ENCODE measurements at places on chromosomes 4 and X.

- no peak overlapping the region for H3K4me3 ChIP-seq
- peak overlapping the region; percentile 41 for H3K27ac ChIP-seq
- DNase-seq: peak; percentile 75
- no peaks in the 10 kb centered on the region for H3K36me3 ChIP-seq
- peaks cover 29% of the 10 kb centered on the region for H3K4me1 ChIP-seq
- peaks cover 51% of the 10 kb centered on the region for H3K27me3 ChIP-seq
These were observed 119.1 kb upstream of the OTUD4 start for GRCh38 chr4:145299380-145300076.

- peaks cover 6% of the 10 kb centered on the region for H3K4me1 ChIP-seq
- DNase-seq: no peak
- H3K27ac ChIP-seq: no peak overlapping the region
- H3K4me3 ChIP-seq: no peak overlapping the region
- H3K27me3 ChIP-seq: no peaks in the 10 kb centered on the region
These were observed 32.8 kb downstream of the ACOX3 start for GRCh38 chr4:8407756-8408155.

- no peak overlapping the region for H3K27ac ChIP-seq
- H3K4me3 ChIP-seq: no peak overlapping the region
- H3K36me3 ChIP-seq: no peaks in the 10 kb centered on the region
These were observed 530.7 kb downstream of the CENPC start for GRCh38 chr4:67014592-67014991.

DNA sequence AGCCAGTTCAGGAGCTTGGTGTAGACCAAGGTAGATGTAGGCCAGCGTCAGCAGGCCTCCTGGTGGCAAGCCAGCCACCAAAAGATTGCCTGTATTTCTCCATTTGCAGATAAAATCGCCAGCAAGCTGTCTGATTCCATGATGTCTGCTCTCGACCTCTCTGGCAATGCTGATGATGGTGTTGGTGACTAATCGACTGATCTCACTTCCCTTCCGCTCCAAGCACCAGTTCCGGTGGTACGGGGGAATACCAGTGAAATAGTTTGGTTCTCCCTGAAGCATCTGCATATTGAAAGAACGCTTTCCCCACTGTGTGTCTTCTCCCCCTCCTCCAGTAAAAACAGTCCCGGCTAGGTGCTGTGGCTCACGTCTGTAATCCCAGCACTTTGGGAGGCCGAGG is 30.4 kb downstream of the GNL3L start:
- no peaks in the 10 kb centered on the region for H3K4me1 ChIP-seq
- H3K36me3 ChIP-seq: peaks cover 83% of the 10 kb centered on the region
- no peak overlapping the region for H3K4me3 ChIP-seq
- peaks cover 8% of the 10 kb centered on the region for H3K27me3 ChIP-seq
- H3K27ac ChIP-seq: no peak overlapping the region

GRCh38 chr4:28373191-28373590 is 1512.5 kb downstream of the STIM2 start:
- no peak overlapping the region for H3K4me3 ChIP-seq
- H3K36me3 ChIP-seq: no peaks in the 10 kb centered on the region
- no peaks in the 10 kb centered on the region for H3K27me3 ChIP-seq
- H3K27ac ChIP-seq: no peak overlapping the region

DNA sequence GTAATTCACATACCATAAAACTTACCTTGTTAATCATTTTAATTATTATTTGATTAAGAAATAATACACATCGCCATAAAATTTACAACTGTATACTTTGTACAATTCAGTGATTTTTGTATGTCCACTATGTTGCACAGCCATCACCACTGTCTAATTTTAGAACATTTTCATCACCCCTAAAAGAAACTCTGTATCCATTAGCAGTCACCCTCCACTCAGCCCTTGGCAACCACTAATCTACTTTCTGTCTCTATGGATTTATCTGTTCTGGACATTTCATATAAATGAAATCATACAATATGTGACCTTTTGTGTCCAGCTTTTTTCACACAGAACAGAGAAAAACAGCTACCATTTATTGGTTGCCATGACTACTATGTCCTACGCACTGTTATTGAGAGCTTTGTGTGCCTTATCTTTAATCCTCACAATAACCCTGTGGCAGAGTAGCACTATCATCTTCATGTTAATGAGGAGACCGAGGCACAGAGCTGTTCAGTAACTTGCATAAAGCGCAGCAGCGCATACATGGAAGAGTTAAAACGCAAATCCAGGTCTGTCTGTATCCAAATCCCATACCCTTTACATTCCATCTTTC is 64.6 kb upstream of the PAGE1 start:
- no peak for DNase-seq
- no peaks in the 10 kb centered on the region for H3K36me3 ChIP-seq
- H3K4me1 ChIP-seq: no peaks in the 10 kb centered on the region

GRCh38 chr4:110753466-110753865 is 130.6 kb upstream of the PITX2 start:
- H3K36me3 ChIP-seq: no peaks in the 10 kb centered on the region
- no peaks in the 10 kb centered on the region for H3K4me1 ChIP-seq
- no peak overlapping the region for H3K4me3 ChIP-seq
- DNase-seq: no peak

GRCh38 chr4:1502501-1502886 is 96.3 kb upstream of the NKX1-1 start:
- H3K27me3 ChIP-seq: peaks cover 3% of the 10 kb centered on the region
- no peaks in the 10 kb centered on the region for H3K36me3 ChIP-seq
- DNase-seq: no peak
- H3K4me1 ChIP-seq: no peaks in the 10 kb centered on the region

- H3K4me1 ChIP-seq: peaks cover 4% of the 10 kb centered on the region
- H3K36me3 ChIP-seq: no peaks in the 10 kb centered on the region
- no peak overlapping the region for H3K4me3 ChIP-seq
- no peak for DNase-seq
- no peak overlapping the region for H3K27ac ChIP-seq
These were observed 145.9 kb upstream of the MAOA start for GRCh38 chrX:43510209-43510608.

DNA sequence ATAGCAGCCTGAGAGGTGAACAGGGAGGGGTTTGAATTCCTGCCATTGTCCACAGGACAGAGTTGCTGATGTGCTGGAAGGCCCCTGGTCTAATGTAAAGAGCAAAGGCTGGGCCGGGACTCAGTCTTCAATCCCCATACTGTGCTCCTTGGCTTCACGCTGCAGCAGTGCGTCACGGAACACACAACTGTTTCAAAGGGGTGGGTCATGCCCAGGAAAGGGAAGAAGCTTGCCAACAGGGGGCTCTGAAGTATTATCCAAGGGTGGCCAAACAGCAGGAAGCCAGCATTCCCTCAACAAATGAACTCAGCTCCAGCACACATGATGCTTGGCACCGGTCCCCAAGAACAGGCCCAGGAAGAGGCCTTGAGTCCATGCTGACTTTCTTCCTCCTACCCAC is 122.5 kb downstream of the NFKB1 start:
- peaks cover 6% of the 10 kb centered on the region for H3K36me3 ChIP-seq
- DNase-seq: no peak
- H3K4me1 ChIP-seq: peaks cover 68% of the 10 kb centered on the region
- peak overlapping the region; percentile 3 for H3K27ac ChIP-seq

GRCh38 chr4:182206266-182206665 is 36.9 kb upstream of the TENM3 start:
- DNase-seq: no peak
- H3K4me3 ChIP-seq: no peak overlapping the region
- H3K4me1 ChIP-seq: no peaks in the 10 kb centered on the region
- no peak overlapping the region for H3K27ac ChIP-seq
- H3K36me3 ChIP-seq: no peaks in the 10 kb centered on the region

- H3K4me3 ChIP-seq: no peak overlapping the region
- H3K27ac ChIP-seq: no peak overlapping the region
- H3K4me1 ChIP-seq: no peaks in the 10 kb centered on the region
These were observed 25.9 kb upstream of the LNX1 start for GRCh38 chr4:53617101-53617680.

DNA sequence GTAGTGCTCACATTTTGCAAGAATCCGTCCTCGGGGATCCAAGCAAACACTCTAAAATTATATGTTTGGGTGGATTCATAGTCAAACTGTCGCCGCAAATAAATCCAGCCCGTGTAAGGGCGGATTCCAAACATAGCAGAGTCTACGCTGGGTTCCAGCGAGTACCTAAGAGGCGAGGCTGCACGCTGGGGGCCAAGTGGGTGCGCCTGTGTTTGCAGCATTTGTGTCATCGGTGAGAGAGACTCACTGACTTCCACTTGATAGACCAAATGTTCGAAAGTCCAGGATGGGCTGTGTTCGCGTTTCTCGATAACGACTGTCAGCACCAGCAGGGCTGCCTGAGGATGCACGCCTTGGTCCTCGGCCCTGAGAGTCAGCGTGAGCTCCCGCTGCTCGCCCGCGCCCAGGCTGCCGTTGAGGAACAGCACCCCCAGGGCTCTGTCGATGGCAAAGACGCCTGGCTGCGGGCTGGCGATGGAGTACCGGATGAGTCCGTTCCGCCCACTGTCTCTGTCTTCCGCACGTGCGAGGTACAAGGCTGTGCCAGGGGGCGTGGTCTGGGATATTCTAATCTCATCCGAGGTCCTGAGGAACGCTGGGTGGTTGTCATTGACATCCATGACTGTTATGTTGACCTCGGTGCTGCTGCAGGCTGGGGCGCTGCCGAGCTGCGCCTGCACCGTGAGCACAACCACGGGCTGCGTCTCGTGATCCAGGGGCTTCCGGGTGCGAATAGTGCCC is 158.7 kb downstream of the DCHS2 start:
- H3K27ac ChIP-seq: no peak overlapping the region
- H3K36me3 ChIP-seq: no peaks in the 10 kb centered on the region
- H3K4me3 ChIP-seq: peak overlapping the region; percentile 72
- DNase-seq: peak; percentile 73
- H3K27me3 ChIP-seq: peaks cover 41% of the 10 kb centered on the region

DNA sequence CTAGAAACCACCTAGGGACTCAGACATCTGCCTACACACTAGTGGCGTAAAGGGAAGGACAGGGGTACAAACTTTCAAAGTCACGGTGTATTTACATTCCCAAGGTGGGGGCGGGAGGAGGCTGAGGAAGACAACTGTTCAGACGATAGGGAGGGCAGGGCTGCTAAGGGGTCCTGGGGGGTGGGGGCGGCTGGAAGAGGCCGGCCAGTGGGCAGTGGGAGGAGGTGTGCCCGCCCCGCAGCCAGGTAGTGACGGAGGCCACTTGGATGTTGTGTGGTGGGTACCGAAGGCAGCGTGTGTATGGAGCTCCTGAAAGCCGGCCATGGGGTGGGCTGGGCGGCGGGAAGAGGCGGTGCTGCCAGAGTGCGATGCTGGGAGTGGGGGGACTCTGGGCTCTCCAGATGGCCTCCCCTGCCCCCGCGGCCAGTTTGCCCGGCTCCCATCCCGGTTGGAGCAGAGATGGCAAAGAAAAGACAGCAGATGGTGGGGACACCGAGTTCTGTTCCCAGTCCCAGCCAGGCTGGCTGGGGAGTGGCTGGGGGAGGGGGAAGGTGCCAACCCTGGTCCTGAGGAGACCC is 24.2 kb downstream of the L1CAM start:
- peaks cover 8% of the 10 kb centered on the region for H3K4me1 ChIP-seq
- no peak overlapping the region for H3K27ac ChIP-seq
- H3K4me3 ChIP-seq: no peak overlapping the region
- DNase-seq: no peak
- no peaks in the 10 kb centered on the region for H3K36me3 ChIP-seq

GRCh38 chrX:3252744-3253143 is 93.7 kb downstream of the MXRA5 start:
- H3K4me3 ChIP-seq: no peak overlapping the region
- H3K27me3 ChIP-seq: no peaks in the 10 kb centered on the region
- no peaks in the 10 kb centered on the region for H3K4me1 ChIP-seq
- H3K27ac ChIP-seq: no peak overlapping the region
- H3K36me3 ChIP-seq: no peaks in the 10 kb centered on the region
- DNase-seq: no peak

GRCh38 chr4:145490361-145490760 is 8.7 kb downstream of the SMAD1 start:
- peaks cover 36% of the 10 kb centered on the region for H3K27me3 ChIP-seq
- no peak for DNase-seq
- H3K4me1 ChIP-seq: peaks cover 9% of the 10 kb centered on the region
- H3K27ac ChIP-seq: no peak overlapping the region

- DNase-seq: no peak
- H3K4me1 ChIP-seq: peaks cover 7% of the 10 kb centered on the region
These were observed 131.4 kb upstream of the FRG1 start for GRCh38 chr4:189809241-189809735.

DNA sequence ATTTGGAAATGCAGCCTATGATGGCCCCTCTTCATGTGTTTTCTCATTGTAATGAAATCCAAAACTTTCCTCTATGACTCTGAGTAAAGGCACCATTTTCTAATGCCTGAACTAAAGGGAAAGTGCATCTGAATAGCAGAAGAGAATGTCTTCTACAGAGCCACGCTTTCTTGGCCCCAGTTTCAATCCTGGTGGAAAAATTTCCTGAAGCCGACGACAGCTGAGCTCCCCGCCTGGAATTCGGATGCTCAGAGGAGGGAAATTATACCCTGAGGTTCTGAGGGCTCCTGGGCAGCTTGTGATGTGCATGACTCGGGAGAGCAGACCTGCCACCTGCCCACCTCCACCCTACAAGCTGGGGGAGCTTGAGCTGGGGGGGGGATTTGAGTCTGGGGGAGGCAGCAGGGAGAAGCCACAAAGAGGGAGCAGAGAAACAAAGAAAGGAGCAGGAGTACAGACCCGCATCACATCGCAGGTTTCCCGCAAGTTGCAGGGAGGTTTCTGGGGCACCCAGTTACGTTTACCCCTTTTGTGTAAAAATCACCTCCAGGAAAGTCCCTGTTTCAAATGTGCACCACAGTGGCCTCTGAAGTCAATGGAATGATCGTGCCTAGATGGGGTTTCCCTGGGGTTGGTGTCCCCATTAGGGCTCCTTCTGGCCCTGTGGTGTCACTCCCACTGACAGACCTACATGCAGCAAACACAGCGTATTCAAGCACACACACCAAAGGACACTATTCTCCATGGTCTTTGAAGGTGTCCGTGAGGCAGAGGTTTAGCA is 145.6 kb upstream of the RBPJ start:
- H3K4me1 ChIP-seq: peaks cover 28% of the 10 kb centered on the region
- H3K4me3 ChIP-seq: no peak overlapping the region
- no peaks in the 10 kb centered on the region for H3K36me3 ChIP-seq
- H3K27me3 ChIP-seq: peaks cover 4% of the 10 kb centered on the region

GRCh38 chrX:39966176-39966575 is 131.6 kb downstream of the BCOR start:
- H3K36me3 ChIP-seq: no peaks in the 10 kb centered on the region
- no peak for DNase-seq
- H3K4me3 ChIP-seq: no peak overlapping the region
- H3K27me3 ChIP-seq: peaks cover 55% of the 10 kb centered on the region

GRCh38 chr4:80215449-80216052 is 18.2 kb downstream of the PRDM8 start:
- H3K36me3 ChIP-seq: no peaks in the 10 kb centered on the region
- H3K27me3 ChIP-seq: peaks cover 26% of the 10 kb centered on the region
- no peak overlapping the region for H3K27ac ChIP-seq
